CD8-positive, alpha-beta T cell (primary cell): ENCODE measurements at places on chromosomes 4 and X.

DNA sequence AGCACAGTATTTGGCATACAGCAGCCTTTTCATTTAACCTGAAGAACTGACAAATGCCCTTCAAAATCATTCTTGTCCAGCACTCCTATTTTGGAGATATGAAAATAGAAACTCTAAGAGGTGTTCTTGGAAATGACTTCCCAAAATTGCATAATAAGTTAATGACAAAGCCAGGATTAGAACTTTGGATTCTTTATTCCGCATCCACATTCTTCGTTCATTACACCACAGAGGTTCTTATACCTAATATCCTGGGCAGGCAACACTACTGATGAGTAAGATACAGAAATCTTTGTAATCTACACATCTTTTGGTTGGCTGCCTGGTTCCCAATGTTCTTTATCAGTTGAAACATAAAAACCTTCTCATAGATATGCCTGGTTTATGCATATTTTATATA lies 5.9 kb downstream of the COL25A1 start:
- DNase-seq = no peak

GRCh38 chrX:29143756-29144155 lies 556.5 kb downstream of the IL1RAPL1 start:
- DNase-seq = no peak

DNA sequence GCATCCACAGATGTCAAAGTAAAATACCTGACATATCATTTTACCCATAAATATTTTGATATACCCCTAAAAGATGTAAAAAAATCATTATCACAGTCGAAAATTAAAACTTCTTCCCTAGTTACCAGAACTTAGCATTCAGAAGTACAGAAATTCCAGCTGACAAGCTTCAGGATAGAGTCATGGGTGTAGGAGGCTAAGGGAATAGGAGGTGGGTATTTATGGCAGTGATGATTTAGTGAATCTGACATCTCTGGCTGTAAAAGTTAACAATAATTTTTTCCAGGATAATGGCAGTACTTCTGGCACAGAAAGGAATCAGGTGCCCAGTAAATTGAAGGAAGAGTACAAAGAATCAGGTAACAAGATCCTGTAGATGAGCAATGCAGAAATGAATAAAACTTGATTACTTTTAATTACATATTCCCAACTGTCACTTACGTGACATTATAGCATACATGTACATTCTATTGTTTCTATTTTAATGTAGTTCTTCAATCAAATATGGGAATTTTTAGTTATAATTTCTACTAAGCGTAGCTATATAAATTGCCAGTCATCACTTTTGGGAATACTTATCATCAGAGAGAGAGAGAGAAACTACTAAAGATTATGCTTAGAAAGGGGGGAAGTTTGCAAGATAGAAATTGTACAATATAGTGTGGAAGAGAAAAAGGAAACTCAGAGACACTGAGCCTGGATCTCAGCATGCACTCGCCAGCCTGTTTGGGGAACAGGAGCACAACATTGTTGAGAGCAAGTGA lies 143.4 kb downstream of the TMEM144 start:
- no peak for DNase-seq

- no peak for DNase-seq
Measured at GRCh38 chr4:46277165-46277951, 112.6 kb downstream of the GABRA2 start.

DNA sequence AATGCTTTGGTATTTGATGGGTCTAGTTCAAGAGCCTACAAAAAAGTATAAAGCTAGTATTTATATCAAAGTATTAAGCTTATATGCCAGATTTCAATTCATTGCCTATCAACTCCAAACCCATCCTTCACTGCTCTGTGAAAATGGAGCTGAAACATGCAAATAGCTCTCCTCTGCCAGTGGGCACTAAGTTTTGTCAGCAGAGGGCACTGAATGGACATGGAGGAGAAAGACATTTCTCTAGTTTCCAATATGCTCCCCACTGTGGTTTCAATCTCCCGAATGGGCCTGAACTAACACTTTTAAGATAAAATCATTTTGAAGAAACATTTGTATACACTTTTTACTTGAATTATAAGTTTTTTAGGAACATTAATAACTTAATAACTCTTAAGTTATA lies 12.4 kb downstream of the PPID start:
- no peak for DNase-seq

DNA sequence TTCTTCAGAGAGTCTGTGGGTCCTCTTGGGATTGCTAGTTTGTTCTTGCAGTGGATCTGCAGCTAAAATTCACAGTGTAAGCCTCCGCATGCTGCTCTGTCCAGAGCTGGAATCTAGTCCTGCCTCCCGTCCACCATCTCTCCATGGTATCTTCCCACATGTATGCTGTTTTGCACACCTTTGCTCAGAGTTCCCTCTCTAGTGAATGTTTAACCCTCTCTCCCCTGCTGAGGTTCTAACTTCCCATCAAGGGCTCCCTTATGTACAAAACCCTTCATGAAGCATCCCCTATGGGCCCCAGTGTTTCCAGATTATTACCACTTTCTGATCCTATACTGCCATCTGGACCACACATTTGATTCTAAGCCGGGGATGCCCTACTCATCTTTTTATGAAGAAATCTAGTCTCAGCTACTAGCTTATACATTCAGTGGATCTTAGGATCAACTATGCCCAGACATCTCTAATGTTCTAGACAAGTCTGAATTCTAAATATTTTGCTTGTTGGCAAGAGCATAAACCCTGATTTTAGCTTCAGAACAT lies 157.3 kb downstream of the CPEB2 start:
- DNase-seq = no peak

GRCh38 chr4:166153548-166153947 lies 280.5 kb downstream of the TLL1 start:
- no peak for DNase-seq

DNA sequence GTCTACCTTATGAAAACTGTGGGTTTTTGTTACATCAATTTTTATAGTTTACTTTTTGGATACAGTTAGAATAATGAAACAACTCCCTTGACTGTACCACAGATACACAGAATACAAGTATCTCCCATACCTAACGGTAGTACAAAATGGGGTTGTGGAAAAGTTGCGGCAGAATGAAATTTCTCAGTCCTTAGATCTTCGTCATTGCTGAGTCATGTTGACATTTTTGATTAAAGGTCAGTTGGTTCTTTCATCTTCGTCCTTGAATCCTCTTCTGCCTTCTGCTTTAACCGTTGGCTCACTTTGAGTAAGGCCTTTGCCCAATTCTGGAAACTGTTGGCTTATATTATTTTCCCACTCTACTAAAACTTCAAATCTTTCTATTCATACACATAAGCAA lies 75.6 kb downstream of the TRIML1 start:
- DNase-seq = no peak

DNA sequence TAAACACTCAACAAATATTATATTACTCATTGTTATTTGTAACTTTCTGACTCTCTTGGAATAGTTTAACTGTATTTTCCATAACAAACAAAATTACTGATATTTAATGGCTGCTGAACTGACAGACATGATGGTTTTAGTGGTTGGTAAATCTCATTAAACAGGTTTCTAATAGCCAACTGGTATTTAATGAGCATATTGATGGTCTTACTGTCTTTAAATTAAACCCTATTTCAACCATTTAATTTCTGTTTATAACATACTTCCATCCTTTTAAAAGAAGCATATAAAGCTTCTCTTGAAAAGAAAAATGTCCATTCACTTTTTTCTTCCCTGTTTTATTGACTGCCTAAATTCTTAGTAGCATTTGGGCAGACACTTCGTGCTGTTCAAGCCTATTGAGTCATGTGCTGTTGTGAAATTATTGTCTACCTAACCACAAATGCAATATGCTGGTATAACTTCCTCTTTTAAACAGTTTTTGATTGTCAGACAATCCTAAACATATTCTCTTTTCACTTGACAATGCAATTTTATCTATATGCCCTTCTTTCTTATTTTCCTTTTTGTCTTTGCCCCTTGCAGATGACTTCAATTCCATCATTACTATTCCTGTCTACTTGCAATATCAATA lies 163.9 kb upstream of the SLC7A11 start:
- no peak for DNase-seq

GRCh38 chrX:50002067-50002714 lies 79.8 kb downstream of the CLCN5 start:
- DNase-seq = no peak

DNA sequence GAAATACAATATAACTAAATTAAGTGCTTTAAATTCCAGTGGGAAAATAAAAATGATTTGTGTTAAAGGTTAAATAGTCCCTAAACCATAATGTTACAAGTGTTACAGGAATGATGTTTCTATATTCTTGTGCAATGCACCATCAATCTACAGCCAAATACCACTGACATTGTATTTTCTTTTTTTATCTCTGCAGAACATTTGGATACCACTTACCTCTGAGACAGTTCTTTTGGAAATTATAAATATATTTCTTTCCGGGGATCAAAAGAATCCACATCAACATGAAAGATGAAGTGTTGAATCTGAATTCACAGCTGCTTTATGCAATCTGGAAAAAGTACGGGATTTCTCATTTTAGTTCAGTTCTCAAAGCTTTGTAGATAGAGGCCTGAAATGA lies 518.3 kb upstream of the AGA start:
- no peak for DNase-seq

- DNase-seq = no peak
Measured at GRCh38 chr4:189200353-189200752, 740.3 kb upstream of the FRG1 start.
